ENCODE measurements at places on chromosomes 5 and 9.

DNA sequence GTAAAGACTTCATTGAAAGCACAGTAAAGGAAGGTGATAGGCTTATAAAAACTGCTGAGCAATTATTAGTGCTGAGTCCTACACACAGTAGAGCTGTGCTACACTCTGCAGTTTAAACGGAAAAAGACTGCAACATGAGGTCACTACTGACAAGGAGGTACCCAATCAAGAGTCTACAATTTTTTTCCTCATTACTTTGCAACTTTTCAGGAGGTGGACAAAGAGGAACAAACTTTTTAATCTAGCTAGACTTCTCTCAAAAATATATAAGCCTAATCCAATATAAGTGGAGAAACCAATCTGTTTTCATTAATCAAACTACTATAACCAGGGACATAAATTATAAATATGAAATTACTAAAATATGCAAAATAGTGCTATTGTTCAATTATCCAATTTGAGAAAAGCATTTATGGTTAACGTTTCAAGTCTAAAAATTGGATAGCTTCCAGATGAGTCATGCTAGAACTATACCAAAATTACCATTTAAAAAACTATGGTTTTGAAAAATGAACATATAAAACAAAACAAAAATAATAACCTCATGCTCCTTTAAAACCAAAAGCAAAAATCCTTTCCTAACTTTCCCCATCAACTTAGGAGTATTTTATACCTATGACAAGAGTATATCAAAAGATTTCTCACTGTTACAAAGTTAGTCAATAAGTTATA, 37.7 kb downstream of the FAM13B start:
- no peak for DNase-seq

DNA sequence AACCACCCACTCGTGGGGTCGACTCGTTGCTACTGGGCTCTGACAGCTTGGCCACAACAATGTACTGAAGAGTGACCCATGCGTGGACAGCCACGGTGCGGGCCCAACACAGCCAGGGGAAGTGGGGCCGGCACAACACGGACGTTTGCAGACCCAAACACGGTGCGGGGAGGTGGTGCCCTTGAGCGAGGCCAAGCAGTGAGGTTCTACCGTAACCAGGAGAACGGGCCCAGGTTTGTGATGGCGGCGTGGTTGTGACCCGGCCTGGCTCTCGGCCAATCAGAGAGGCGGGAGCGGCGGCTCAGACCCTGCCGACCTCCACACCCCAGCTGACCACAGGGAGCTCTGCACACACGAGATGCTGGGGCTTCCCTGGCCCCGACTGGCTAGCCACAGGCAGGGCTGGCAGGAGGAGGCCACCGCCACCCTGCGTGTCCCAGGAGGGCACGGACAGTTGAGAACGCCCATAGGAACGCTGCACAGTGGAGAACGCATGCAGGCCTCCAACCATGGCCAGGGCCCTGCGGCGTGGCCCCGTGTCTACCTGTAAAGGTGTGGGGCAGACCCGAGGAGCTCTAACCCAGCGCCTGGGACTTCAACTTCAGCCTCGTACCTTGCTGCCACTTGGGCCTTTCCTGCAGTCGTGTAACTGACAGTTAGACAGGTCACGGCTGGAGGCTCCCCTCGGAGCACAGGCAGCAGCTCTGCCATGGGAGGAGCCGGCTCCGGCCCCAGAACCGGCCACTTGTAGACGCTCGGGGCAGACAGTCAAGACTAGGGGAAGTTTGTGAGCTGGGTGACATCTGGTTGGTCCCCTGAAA, 13.7 kb downstream of the BRD3 start:
- no peak for DNase-seq

DNA sequence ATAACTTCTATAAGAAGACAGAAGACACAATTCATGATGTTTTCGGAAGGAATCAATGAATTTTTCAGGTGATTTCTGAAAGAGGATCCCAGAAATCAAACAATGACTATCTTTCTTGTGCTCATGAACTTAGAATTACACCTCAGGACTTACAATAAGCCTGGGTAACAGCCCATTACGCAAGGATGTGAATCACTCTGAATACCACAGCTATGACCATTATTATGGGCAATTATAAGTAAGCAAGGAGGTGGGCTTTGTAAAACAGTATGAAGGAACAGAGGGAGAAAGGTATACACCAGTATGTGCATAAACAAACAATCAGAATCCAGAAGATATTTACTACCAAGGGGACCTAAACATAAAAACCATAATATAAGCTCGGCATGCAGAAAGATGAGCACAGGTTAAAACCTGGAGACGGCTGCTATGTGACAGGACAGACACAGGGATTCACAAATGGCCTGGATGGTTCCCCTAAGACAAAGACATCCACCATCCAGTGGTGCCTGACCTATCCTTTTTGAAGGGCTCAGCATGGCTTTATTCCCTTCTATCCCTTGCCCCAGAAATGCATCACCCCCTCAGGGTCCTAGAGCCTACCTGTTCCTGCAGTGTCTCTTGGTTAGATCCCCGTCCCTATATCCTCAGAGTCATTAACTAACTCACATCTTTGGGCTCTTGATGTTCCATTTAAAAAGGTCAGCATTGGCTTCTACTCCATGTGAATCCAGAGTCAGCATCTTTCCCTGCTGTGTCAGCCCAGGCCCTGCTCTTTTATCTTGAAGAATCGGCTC, 21.8 kb upstream of the PPP2CA start:
- no peak for DNase-seq

GRCh38 chr5:173205916-173206315, 29.1 kb downstream of the NKX2-5 start:
- no peak for DNase-seq

GRCh38 chr5:72377910-72378638, 57.9 kb downstream of the PTCD2 start:
- DNase-seq, result no peak

- no peak for DNase-seq
Measured at GRCh38 chr9:126973651-126974529, 59.3 kb downstream of the RALGPS1 start.

GRCh38 chr9:9499546-9499945, 1113.3 kb downstream of the PTPRD start:
- DNase-seq, result no peak

- DNase-seq, result no peak
Measured at GRCh38 chr5:179314606-179315355, 30.5 kb downstream of the ADAMTS2 start.

DNA sequence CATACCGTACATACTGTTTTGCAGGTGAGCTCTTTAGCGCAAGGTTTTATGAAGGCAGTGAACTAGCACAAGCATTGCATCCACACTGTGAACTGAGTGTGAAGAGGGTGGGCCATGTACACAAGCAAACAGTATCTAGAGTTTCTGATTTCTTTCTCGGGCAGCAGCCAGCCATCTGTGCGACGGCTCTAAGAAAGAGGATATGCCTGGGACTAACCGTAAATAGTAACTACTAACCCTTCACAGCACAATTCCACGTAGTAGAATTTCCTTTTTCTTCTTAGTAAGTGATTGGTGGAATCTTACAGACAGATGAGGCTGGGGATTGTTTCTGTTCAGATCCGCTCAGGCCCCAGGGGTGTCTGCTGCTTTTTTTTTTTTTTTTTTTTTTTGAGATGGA, 89.0 kb downstream of the DRD1 start:
- DNase-seq, result no peak

GRCh38 chr5:34657988-34658387, 1.9 kb downstream of the RAI14 start:
- no peak for DNase-seq

- no peak for DNase-seq
Measured at GRCh38 chr9:75105841-75106240, 17.5 kb downstream of the OSTF1 start.

GRCh38 chr9:95382433-95382832, 64.9 kb upstream of the FANCC start:
- no peak for DNase-seq

DNA sequence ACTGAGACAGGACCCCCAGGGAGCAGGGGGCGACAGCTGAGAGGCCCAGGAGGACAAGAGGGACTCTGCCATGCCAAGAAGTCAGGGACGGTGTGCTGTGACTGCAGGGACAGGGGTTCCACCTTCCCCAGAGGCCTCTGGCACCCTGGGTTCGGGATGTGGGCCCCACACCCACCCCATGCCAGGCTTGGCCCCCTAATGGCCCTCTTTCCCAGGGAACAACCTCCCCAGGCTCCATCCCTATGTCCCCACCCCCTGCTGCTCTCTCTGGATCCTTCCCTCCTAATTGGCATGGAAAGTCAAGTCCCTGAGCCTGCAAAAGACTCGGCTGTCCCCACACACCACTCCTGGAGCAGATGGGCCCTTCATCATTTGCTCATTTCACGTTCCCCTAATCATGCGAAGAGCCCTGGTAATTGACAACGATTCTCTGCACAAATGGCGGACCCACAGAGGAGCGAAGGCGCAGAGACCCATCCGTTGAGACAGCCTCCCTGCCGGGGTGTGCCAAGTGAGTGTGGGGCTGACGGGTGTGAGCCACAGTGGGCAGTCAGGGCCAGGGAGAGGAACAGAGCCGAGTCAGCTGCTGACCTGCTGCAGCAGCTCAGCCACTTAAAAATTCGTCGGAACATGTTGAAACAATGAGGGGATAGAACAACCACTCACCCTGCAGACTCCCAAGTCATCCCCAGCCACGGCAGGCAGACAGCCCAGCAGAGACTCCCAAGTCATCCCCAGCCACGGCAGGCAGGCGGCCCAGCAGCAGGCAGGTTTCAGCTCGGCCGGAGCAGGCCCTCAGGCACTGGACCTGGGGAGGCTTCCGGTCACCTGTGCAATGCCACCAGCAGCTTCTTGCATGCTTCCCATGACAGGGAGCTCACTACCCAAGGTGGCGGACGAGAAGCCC, 109.0 kb downstream of the VAV2 start:
- no peak for DNase-seq

DNA sequence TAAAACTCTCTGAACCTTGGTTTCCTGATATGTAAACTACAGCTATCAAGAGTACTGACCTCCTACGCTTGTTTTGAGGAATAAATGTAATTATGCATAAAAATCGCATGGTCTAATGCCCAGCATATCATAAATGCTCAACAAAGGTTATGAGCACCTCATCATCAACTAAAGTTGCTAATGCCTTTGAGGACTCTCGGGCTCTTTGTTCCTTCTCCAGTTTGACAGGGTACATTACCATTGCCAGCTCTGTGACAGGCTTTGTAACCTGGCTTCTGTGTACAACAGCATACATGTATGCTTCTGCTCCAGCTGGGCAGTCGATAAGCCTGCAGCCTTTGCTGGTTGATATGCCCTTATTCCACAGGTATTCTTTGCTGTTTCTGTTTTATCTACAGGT, 95.2 kb downstream of the C9orf152 start:
- no peak for DNase-seq

DNA sequence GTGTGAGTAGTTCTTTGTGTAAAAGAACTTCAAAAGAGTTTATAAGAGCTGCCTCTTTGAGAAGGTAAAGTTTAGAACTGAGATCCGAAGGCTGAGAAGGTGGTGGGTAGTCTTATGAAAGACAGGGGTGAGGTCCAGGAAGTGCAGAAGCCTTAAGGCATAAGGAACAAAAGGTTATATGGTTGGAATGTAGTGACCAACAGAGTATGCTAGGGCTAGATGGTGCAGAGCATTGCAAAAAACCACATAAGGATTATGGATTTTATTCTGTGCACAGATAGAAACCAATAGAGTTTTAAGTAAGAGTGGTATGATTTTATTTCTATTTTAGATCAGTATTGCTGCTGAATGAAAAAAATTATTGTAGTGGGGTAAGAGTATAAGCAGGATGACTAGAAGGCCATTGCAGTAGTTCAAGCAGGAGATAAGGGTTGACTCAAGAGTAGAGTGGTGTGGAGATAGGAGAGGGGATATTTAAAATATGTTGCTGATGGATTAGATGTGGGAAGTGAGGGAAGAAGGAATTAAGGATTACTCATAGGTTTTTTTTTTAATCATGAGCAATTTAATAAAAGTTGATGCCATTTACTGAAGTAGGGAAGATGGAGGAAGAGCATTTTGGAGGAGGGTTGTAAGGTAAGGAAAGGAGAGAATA, 3.7 kb downstream of the RECK start:
- no peak for DNase-seq

GRCh38 chr5:107331882-107332281, 338.9 kb downstream of the EFNA5 start:
- no peak for DNase-seq

- no peak for DNase-seq
Measured at GRCh38 chr9:135268031-135268430, 180.6 kb downstream of the OLFM1 start.

DNA sequence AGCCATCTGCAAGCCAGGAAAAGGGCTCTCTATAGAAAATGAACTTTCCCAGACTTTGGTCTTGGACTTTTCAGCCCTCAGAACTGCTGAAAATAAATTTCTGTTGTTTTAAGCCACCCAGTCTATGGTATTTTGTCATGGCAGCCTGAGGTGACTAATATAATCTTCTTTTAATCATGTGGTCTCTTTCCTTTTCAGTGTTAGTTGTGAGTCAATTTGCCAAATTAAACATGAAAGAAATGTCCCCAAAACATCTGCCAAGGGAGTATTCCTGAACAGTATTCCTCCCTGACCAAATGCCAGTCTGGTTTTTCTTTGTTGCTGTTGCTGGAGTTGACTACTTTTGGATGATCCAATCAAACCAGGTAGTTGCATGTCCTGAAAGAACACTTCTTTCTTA, 4.7 kb upstream of the YTHDC2 start:
- DNase-seq, result no peak

GRCh38 chr5:97568382-97568781, 385.3 kb upstream of the RIOK2 start:
- DNase-seq, result no peak

GRCh38 chr5:62689599-62690368, 111.2 kb downstream of the LRRC70 start:
- no peak for DNase-seq

GRCh38 chr5:35820735-35821134, 36.0 kb upstream of the IL7R start:
- DNase-seq, result no peak

GRCh38 chr5:159642379-159642778, 273.9 kb upstream of the ADRA1B start:
- no peak for DNase-seq

GRCh38 chr9:14482856-14483255, 168.9 kb upstream of the NFIB start:
- DNase-seq, result no peak

- no peak for DNase-seq
Measured at GRCh38 chr5:108421713-108422112, 39.8 kb upstream of the FBXL17 start.

Data from CD4-positive, alpha-beta T cell treated with Interleukin-21 for 1 hour (primary cell).